Endothelial cell of umbilical vein (primary cell): ENCODE measurements at places on chromosomes 11 and 22. TPM values are rescaled to one million over a fixed set of nuclear protein-coding genes. Genes with fewer than 3 reads are reported as not detected.

DNA sequence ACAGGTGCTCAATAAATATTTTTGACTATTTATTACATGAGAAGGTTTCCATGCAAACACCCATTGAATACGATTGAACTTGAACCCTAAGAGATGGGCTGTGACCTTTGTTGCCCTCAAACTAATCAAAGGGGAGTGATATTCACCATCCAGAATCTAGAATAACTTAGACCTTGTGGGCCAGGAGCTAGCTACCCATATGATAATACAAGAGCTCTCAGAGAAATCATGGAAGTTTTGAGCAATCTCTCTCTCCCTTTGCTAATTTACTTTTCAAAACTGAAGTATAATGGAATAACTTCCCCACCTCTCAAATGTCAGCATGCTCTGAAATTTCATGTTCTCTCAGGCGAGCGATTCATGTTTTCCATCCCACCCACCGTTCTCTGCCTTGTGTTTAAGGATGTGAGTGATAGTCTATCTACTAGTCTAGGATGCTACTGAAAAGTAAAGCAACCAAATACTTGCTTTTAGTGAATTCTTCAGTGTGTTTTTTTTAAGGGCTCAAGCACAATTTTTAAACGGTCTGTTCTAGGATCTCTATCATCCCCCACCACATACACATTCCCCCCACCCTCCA lies 33.3 kb downstream of the BARX2 start:
- no peak for DNase-seq

Gene HORMAD2
- not detected in 2 replicates for total RNA-seq

- no peak for DNase-seq
These were observed 97.4 kb downstream of the CHST1 start for GRCh38 chr11:45568049-45568448.

- no peak for DNase-seq
These were observed 8.0 kb downstream of the SCN4B start for GRCh38 chr11:118144301-118145268.

DNA sequence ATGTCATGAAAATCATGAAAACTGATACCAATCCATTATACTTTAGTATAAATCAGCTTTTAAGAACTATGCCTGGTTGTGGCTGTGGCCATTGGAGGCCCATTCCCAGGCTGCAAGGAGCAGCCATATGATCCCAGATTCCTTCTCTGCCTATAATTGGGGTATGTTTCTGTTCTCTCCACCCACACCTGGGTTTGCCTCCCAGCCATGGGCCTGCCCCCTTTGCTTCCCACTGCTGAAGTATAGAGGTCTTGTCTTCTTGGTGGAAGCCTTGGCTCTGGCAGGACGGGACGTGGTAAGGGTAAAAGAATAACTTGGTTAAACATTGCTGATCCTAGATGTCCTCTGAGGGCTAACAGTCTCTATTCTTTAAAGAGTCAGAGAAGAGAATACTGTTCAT lies 2.4 kb downstream of the MICAL2 start:
- no peak for DNase-seq

- DNase-seq = peak; percentile 99
These were observed 103.2 kb downstream of the ZBTB16 start for GRCh38 chr11:114162719-114163123.

DNA sequence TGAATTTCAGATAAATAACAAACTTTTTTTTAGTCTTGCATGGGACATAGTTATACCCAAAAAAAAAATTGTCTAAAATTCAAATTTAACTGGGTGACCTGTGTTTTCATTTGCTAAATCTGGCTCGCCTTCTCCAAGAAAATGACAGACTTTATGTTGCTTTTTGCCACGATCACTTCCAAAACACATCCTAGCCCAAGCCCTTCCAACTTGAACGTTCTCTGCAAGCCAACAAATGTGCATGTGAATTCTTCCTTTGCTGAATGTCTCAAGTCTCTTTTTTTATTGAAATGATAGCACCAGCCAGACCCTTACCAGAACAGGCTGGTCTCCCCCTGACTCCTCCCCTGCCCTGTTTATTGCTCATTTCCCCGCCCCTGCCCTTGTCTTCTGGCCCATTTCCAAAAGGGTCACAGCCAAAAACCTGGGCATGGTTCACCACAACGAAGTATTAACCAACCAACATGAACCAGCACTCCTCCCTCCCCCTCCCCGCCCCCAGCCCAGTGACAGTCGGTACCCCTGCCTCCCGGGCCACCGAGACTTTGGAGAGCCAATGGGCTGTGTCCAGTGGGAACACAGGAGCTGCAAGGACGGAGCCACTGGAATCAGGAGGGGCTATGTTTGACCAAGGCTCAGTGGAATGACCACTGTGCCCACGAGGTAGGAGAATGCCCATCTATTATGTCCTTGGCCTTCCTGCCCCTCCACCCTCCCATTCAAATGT lies 63.2 kb downstream of the BTG4 start:
- DNase-seq = no peak

- DNase-seq = no peak
These were observed 48.8 kb downstream of the MAPK1 start for GRCh38 chr22:21818487-21819182.

DNA sequence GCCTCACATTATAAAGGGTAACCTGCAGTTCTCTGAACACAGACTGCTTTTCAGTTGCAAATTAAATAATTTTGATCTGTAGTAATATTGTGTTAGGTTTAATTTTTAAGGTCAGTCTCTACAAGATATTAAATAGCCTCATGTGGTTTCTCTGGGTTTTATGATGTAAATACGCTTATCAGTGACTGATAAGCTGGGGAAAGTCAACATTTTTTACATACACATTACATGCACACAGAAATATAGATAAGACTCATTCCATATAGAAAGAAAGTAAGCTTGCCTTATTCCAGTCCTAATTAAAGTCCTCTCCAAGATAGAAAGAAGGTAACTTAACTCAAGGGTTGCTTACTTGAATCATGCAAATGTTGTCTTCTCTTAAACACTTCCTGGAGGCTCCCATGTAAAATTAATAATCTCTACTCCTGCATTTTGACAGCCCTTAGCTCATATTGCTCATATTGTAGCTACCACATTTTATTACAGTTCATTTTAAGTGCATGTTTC lies 1.6 kb upstream of the OR5M3 start:
- no peak for DNase-seq

DNA sequence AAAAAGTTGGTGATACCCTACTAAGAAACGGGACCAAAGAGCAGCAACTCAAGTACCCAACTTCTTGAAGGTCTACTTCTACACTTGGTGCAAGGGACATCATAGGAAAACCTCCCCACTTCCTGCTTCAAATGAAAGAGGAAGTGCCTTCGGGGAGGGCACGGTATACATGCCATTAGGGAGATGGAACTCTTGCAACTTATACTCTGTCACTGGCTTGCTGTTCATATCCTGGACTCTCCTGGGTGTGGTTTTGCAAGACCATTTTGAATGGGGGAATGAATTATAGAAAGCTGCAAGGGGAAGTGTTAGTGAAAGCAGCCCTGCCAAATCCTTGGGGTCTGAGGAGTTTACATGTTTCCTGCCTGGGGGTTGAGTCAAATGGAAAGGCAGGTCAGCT lies 41.9 kb downstream of the CSNK2A3 start:
- no peak for DNase-seq
